Hematopoietic multipotent progenitor cell treated with erythropoietin and hydrocortisone succinate and interleukin-3 and kit ligand, for 8 days (in vitro differentiated cells): ENCODE measurements at places on chromosomes 4 and X.

GRCh38 chr4:155423671-155424070 lies 46.9 kb upstream of the MAP9 start:
- DNase-seq = no peak

DNA sequence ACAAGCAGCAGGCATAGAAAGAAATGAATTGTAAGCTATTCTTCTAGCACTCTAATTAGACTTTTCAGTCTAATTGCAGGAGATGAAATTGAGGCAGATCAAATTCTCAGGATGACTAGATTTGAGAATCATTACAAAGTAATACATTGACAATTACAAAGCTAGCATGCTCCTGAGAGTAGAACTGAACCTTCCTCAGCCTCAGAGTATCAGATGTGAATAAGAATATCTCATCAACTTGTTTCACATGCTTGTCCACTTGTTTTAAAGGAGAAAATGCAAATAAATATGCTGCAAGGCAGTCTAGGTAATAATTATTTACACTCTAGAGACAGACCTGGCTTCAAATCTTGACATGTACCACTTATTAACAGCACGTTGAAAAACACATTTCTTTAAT lies 491.0 kb upstream of the MAGEB2 start:
- no peak for DNase-seq

DNA sequence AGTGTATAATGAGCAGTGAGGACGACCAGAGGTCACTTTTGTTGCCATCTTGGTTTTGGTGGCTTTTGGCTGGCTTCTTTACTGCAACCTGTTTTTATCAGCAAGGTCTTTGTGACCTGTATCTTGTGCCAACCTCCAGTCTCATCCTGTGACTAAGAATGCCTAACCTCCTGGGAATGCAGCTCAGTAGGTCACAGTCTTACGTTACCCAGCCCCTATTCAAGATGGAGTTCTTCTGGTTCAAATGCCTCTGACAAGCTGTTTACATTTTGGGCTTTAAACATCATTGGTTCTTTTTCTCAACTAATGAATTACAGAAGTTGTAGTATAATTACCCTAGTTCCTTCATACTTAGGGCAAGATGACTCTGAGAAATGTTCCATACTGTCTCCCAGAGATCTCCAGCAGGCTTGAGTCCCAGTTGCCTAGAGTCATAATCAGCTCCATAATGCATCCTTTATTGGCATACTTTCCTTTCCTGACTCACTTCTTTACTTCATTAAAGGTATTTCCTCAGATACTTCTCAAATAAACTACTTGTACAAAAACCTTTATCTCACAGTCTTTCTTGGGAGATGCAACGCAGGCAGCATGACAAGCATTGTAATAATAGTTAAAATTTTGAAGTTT lies 136.5 kb downstream of the KDM6A start:
- no peak for DNase-seq

- no peak for DNase-seq
Observed at GRCh38 chrX:44330227-44330626, 13.2 kb downstream of the EFHC2 start.

- no peak for DNase-seq
Observed at GRCh38 chr4:145380123-145380522, 101.5 kb upstream of the SMAD1 start.

DNA sequence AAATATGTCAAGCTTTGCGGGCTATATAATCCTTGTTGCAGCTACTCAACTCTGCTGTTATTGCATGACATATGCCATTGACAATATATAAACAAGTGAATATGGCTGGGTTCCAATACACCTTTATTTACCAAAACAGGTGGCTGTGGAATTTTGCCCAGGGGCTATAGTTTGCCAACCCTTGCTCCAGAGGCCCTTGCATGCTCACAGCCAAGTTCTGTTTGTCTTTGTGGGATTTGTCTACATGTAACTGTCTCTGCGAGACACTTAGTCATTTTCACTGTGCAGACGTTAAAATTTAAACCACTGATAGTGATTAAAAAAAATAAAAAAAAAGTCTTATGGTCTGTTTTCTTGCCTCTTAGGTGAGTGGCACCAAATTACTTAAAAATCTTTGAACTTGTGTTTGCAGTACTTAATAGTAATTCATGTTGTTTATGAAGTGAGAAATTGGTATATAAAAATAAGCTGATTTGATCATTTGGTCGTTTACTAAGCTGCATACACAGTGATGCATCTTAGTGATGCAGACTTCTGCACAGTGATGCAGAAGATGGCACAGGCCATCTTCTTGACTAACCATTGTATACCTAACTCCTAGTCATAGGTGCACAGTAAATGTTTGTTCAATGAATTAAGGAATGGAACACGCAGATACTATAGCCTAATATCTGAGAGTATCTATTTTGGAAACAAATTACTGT lies 170.9 kb downstream of the FRMPD4 start:
- no peak for DNase-seq

- DNase-seq = peak; percentile 90
Observed at GRCh38 chr4:69239557-69240168, 25.1 kb upstream of the UGT2B11 start.

- DNase-seq = no peak
Observed at GRCh38 chr4:2061186-2062131, 2.3 kb downstream of the NAT8L start.

GRCh38 chr4:14130551-14130950 lies 503.0 kb upstream of the BOD1L1 start:
- DNase-seq = no peak

DNA sequence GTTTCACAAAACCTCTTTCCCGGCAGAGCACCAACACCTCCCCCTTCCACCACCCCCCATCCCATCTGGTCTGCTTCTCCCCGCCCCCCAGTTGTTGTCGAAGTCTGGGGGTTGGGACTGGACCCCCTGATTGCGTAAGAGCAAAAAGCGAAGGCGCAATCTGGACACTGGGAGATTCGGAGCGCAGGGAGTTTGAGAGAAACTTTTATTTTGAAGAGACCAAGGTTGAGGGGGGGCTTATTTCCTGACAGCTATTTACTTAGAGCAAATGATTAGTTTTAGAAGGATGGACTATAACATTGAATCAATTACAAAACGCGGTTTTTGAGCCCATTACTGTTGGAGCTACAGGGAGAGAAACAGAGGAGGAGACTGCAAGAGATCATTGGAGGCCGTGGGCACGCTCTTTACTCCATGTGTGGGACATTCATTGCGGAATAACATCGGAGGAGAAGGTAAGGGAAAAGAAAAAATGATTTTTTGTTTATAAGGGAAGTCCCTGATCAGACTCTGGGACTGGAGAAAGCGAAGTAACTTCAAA lies at the start of gene PDGFRA:
Gene PDGFRA, plus strand, starts transcription at position 333 of the 541 bp plus-strand sequence. CDS start 29,476 bp downstream, outside the sequence.
- no peak for DNase-seq

DNA sequence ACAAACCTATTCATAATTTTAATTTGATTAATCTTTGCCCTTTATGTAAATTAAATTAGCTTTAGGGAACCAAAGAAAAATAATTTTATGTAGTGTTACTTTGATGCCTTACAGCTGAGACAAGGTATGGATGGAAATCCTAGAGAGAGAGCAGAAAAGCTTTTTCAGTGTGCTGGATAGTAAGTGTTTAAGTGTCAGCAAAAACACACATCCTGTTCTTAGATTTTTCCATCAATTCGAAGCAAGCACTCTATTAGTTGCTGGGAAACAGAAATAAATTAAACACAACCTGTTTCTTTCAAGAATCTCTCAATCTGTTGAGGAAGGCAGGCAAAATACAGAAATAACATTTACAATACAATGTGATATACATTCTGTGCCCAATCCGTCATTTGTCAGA lies 327.8 kb downstream of the GALNTL6 start:
- DNase-seq = no peak

DNA sequence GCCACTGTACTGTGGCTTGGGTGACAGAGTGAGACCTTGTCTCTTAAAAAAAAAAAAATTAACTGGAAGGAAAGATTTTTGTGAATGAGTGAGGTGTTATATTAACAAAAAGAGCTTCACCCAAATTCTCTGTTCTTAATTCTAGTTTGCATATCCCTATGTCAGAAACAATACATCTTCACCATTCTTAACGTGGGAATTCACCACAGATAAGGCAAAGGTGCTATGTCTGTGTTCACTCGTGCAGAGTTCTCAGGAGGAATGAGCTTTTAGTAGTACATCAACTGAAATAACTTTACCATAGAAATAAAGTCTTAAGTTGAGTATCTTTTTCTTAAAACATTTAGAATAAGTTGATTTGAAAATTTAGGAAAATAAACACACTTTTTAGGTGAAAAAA lies 135.1 kb downstream of the RAPGEF2 start:
- DNase-seq = no peak

DNA sequence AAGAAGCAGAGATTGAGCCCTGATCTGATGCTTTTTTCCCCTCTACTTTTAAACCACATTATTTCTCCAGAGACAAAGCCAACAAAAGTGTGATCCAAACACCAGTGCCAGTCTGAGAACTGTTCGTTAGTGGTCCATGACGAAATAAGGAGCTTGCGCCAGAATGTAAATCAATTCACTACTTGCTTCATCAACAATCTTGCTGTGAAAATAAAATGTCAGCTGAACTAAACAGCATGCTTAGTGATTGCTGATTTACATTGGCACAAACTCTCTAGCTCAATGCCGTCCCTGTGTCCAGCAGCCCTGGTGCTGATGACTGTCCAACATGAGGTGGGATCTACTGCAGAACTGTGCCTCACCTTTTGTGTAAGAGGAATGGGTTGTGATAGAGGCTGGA lies 71.3 kb downstream of the SOX3 start:
- DNase-seq = no peak

GRCh38 chr4:145299380-145300076 lies 119.1 kb upstream of the OTUD4 start:
- DNase-seq = no peak

DNA sequence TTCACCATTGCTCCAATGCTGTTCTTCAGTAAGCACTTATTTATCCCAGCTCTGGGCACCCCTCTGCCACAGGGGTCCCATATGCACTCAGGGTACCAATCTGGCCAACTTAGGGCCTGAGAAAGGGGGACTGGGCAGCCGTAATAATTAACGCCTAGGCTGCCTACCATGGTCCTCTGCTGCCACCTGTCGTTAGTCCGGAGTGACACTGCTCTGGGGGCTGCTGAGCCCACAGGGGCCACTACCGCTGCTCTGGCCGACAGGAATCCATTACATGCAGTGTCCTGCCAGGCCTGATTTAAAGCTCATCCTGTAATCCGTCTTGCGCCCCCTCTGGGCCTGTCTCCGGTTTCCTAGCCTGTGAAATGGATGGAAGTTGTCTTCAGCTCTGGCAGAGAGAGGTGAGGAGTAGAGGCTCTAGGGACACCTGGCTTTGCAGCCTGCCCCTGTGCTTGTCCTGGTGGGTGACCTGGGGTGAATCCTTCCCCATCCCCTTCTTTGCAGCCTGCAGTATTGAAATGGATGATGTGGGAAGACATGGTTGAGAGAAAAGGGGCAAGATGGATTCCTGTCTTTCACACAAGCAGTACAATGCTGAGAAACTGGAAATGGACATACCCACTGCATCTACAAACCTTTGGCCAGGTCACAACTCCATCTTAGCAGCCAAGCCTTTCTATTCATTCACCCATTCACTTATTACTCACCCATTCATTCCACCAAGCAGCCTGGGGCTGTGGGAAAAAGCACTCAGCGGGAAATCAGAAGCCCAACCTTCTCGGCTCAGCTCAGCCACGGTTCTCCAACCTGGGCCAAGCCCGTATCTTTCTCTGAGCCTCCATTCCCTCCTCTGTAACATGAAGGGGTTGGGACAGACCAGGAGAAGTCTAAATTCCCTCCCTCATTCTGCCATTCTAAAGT lies 116.3 kb upstream of the NALF2 start:
- peak; percentile 21 for DNase-seq

DNA sequence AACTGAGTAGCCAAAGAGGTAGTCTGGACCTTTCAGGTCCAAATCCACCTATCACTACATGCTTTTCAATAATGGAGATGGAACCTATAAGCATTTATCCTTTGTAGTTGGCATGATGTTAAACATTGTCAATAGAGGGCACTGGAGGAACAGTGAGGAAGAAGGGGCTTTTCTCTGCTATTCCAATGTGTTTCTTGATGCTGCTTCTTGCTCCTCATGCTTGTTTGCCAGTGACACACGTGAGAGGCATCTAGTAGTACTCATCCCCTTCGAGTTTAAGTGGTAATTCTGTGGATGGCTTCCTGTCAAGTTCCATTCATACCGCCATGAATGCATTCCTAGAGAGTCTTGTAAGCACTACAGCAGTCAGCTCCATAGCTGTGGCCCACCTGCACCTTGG lies 84.0 kb downstream of the NAA11 start:
- peak; percentile 27 for DNase-seq

DNA sequence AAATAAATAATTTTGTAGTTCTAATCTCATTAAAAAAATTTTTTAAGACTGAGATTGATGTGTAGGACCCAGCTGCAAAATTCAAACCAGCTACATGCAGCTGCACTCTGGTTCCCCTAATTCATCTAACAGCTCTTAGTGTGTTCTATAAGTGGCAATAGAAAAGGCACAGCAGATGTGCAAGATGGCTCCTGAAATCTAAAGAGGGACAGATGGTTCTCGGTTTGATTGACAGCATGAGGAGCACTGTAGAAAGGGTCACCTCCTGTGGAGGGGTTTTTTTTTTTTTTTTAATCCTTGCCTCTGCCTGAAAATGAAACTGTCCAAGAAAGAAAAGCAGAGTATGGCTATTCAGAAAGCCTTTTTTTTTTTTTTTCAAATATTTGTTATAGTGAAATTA lies 16.9 kb upstream of the OCIAD1 start:
- no peak for DNase-seq

GRCh38 chr4:170089274-170089667 lies 485 bp downstream of the AADAT start:
- peak; percentile 6 for DNase-seq

DNA sequence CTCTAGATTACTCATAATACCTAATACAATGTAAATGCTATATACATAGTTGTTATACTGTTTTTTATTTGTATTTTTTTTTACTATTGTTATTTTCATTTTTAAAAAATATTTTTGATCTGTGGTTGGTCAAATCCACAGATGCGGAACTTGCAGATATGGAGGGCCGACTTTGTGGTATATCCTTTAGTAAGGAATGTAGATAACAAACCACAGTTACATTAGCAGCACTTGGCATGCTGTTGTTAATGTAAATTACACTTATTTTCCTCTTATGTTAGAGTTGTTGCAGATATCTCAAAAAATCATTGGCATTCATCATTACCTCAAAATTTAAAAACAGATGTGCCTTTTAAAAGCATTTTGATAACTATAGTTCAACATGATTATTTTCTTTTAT lies 151.0 kb downstream of the TMEM164 start:
- DNase-seq = peak; percentile 42

GRCh38 chrX:63513825-63514568 lies 162.9 kb upstream of the SPIN4 start:
- DNase-seq = no peak

- no peak for DNase-seq
Observed at GRCh38 chrX:119337201-119337600, 61.9 kb upstream of the SLC25A43 start.

DNA sequence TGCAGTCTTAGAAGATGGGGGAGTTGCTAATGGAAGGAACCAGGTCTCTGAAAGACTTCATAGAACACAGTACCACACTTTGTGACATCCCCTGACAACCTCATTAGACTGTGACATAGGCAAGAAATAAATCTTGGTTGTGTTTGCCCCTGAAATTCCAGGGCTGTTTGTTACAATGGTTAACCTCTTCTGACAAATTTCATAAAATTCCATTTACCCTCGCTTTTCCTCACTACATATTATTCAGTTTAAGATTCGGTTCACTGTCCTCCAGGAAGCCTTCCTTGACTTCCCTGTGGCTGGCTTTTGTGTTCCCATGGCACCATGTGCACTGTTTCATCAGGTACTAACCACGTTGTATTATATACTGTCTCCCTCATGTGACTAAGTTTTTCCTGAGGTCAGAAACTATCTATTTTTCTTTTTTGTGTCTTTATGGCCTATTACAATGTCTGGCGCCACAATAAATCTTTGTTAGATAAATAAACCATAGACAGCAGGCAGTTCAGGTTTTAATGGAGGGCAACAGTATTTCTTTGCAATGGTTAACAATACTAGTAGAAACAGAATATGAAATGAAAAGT lies 54.2 kb downstream of the ATXN3L start:
- no peak for DNase-seq
